CD8-positive, alpha-beta memory T cell (primary cell): ENCODE measurements at places on chromosomes 6 and 20. TPM values are rescaled to one million over a fixed set of nuclear protein-coding genes. Genes with fewer than 3 reads are reported as not detected.

TNF gene
- total RNA-seq, result 207 TPM

DNA sequence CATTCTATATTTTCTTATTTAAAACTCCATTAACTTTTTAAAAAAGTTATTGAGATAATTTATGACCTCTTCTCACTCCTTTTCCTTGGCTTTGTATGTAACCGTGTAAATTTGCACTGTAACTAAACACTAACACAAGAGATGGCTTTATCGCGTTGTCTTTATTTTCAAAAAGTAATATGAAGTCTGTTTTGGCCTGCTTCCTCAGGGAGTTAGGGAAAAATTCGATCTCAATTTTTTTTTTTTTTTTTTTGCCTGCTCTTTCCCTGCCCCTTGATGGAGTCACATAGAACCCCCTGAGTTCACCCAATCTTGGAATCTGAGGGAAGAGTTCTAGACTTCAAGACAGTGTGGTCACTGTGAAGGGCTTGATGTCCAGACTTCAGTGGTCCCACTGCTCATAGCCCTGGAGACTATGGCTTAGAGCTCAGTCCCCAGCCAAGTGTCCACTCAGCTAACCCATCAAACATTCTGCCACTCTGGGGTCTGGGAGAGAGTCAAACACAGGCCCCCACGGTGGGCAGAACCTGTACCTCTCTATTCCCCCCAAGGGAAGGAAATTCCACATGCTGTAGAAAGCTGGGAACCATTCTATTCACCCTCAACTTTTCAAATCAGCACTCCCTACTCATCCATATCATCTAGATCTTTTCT, 15.7 kb upstream of the TBC1D22B start:
- DNase-seq, result no peak

DNA sequence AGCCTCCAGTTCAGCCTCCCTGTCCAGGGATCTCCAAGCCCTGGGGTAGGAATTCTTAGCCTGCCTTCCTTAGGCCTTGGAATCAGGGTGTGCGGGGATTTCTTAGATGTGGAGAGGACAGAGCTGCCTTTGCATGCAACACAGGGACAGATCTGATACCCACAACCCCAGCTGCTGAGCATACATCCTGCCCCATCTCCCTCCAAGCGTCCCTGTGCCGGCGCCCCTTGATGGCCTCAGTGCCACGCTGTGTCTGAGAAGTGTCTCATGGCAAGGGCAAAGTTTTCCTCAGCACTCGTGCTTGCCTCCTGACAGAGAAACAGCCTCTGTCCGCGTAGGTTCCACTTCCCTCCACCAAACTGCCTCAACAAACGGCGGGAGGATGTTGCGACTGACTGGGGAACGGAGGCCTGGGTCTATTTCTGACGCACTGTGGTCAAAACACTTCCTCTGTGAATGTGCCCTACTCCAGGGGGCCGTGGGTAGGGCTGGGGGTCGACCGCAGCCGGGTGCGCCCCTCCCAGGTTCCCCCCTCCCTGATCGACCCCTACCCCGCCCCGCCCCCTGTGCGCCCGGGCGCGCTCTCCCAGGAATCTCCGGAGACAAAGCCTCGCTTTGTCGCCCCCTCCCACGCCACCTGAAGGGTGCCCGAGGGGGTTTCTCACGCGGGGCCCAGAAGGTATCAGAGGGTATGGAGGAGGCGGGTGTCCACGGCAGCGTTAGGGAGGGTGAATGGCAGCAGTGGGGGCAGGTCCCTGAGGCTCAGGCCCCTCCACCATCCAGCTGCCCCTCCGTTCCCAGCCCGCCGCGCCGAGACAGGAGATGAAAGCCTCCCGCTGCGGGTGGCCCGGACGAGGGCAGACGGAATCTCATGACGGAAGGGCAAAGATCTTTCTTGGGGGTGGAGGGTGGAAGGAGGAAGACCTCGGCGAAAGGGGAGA, 806 bp downstream of the MICAL1 start:
- peak; percentile 64 for DNase-seq

GRCh38 chr6:73395875-73396274, 1.2 kb downstream of the DDX43 start:
- no peak for DNase-seq

- DNase-seq, result peak; percentile 55
These were observed 63.2 kb downstream of the NOL4L start for GRCh38 chr20:32521780-32522525.
